A549 treated with AZD2906 at 1 μM for 4 hours (cell line): ENCODE measurements at places on chromosomes 3 and 15. TPM values are rescaled to one million over a fixed set of nuclear protein-coding genes. Genes with fewer than 3 reads are reported as not detected.

RYR3 gene
- 0.02 to 0.07 TPM (median 0.02 TPM) in 5 replicates for total RNA-seq

GOLGA8S gene
- 0.11 to 0.17 TPM (median 0.14 TPM) in 5 replicates for total RNA-seq

CKMT1B gene
- total RNA-seq = 2.7 to 4.4 TPM (median 3.4 TPM) in 5 replicates

STRA6 gene
- total RNA-seq = 50.4 to 82.4 TPM (median 71.8 TPM) in 5 replicates

EIF4E3 gene
- 3.3 to 4.6 TPM (median 3.5 TPM) in 5 replicates for total RNA-seq

KBTBD13 gene
- total RNA-seq = not detected in 5 replicates

PSTPIP1 gene
- total RNA-seq = 0.13 to 0.20 TPM (median 0.14 TPM) in 4 of 5 replicates, not detected in the other

FHIT gene
- 0.61 to 1.3 TPM (median 0.75 TPM) in 5 replicates for total RNA-seq

MFN1 gene
- total RNA-seq = 16.1 to 21.6 TPM (median 19.2 TPM) in 5 replicates

GOLIM4 gene
- total RNA-seq = 14.2 to 21.0 TPM (median 16.8 TPM) in 5 replicates

UBAP1L gene
- total RNA-seq = 0.53 to 0.97 TPM (median 0.84 TPM) in 5 replicates

HYAL3 gene
- total RNA-seq = 7.2 to 9.7 TPM (median 9.5 TPM) in 5 replicates

TMEM158 gene
- total RNA-seq = 6.3 to 11.3 TPM (median 10.0 TPM) in 5 replicates

STAC gene
- 1.8 to 2.6 TPM (median 1.9 TPM) in 5 replicates for total RNA-seq

ENTPD3 gene
- 0.03 TPM in 2 of 5 replicates, not detected in the others for total RNA-seq

FBLN2 gene
- total RNA-seq = 1.7 to 3.0 TPM (median 2.4 TPM) in 5 replicates

STXBP5L gene
- total RNA-seq = not detected in 5 replicates

CDAN1 gene
- 4.4 to 6.2 TPM (median 6.0 TPM) in 5 replicates for total RNA-seq

CADPS gene
- not detected in 5 replicates for total RNA-seq

ECE2 gene
- not detected in 5 replicates for total RNA-seq

TMEM207 gene
- not detected in 5 replicates for total RNA-seq

CXCR6 gene
- not detected in 5 replicates for total RNA-seq

ARGFX gene
- total RNA-seq = not detected in 5 replicates

CRELD1 gene
- total RNA-seq = 11.5 to 14.5 TPM (median 12.9 TPM) in 5 replicates

CFAP92 gene
- 0.09 TPM in 1 of 5 replicates, not detected in the others for total RNA-seq
